AG04449 (cell line): ENCODE measurements at places on chromosomes 6 and 20.

DNA sequence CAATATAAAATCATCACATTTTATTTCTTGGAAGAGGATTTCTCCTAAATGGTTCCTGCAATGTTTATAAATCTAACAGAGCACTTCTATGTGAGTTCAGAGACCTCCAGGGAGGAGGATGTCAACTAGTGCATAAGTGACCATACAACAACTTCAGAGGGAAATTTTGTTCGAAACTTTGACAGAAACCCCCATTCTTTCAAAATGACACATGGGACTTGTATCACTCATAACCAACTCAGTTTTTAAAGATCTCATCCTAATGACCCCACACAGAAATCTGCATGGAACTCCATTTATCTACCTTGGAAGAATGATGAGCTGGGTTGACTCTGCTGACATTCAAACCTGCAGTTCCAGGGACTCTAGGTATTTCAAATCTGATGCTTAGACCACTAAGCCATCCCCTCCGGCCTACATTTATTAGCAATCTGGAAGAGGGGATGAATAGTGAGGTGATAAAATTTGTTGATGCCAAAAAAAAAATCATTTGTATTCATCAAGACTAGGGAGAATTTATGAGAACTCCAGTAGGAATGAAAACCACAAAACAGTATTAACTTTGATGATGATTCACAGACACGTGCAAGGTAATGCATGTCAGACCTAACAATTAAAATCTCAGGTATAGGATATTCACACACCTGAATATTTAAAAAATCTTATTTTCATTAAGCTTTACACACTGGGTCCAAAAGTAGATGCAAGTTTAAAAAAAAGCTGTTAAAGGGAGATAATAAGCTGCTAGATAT is 153.0 kb downstream of the REV3L start:
- DNase-seq, result no peak

DNA sequence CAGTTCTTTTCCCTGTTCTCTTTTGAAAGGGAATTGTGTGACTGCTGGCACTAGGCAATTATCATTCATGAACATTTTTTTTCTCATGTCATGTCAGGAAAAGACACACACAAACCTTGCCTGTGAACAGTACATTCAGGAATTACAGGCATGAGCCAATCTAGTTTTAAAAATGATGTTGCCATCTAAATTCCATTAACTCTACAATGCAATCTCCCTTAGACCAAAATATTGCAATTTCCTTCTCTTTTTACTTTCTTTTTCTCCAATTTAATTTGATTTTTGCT is 127.5 kb upstream of the STMND1 start:
- DNase-seq, result no peak

DNA sequence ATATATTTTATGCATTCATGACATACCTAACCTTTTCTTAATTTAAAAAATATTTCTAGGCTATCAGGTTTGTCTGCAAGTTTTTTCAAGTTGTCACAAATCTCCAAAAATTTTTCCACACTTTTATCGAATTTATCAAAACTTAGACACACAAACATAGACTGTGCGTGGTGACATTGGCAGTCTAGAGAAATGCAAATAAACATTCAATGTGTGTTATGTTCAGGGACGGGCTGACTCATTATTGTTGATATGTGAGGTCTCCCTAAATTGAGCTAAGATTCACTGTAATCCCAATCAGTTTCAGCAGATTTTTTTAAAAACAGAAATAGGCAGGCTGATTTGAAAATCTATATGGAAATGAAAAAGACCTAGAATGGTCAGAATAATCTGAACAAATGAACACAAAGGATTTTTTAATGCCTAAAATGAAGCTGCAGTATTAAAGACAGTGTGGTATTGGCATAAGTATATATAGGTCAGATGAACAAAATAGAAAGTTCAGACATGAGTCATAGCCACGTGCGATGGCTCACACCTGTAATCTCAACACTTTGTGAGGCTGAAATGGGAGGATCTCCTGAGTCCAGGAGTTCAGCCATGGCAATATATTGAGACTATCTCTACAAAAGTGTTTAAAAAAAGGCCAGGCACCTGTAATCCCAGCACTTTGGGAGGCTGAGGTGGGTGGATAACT is 19.2 kb downstream of the BLTP3A start:
- no peak for DNase-seq

DNA sequence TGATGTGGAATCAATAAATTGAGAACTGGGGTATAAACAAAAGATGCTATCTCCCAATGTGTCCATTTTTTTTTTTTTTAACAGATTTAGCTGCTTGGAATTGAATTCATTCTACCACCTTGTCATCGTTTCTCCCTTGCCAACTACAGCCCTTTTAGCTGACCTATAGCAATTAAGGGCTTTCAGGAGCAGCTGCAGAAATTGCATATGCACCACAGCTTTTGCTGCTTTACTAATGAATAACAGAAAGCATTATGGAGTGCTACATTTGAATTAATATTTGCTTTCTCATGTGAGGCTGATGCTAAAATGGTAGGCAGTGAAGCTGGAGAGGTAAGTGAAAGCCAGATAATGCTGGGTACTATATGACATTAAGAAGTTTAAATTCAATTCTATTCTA is 5.7 kb downstream of the SESN1 start:
- no peak for DNase-seq

GRCh38 chr6:31547727-31548543 is 527 bp downstream of the NFKBIL1 start:
- DNase-seq, result no peak

- DNase-seq, result no peak
Measured at GRCh38 chr6:41463062-41463930, 82.9 kb upstream of the FOXP4 start.

DNA sequence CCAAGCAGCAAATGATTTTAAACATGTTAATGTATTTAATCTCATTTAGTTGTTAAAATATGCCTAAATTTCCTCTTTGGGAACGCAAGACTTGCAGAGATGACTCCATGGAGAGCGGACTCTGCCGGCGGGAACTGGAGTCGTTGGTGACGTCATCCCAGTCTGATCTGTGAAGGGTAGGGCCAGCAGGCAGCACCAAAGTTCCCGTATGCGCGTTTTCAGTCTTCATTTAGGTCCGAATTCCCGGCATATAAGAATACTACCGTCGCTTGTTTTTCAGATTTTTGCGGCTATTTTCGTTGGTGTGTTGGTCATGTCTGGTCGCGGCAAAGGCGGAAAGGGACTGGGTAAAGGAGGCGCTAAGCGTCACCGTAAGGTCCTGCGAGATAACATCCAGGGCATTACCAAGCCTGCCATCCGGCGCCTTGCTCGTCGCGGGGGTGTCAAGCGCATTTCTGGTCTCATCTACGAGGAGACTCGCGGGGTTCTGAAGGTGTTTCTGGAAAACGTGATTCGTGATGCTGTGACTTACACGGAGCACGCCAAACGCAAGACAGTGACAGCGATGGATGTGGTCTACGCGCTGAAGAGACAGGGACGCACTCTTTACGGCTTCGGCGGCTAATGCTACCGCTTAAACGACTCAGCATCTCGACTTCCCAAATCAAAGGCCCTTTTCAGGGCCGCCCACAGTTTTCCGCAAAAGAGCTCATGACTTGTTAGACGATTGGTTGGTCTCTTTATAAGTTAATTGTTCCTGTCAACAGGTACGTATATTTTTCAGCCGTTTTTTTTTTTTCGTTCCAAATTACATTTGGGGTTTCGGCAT is 117.3 kb downstream of the HFE start:
- no peak for DNase-seq

DNA sequence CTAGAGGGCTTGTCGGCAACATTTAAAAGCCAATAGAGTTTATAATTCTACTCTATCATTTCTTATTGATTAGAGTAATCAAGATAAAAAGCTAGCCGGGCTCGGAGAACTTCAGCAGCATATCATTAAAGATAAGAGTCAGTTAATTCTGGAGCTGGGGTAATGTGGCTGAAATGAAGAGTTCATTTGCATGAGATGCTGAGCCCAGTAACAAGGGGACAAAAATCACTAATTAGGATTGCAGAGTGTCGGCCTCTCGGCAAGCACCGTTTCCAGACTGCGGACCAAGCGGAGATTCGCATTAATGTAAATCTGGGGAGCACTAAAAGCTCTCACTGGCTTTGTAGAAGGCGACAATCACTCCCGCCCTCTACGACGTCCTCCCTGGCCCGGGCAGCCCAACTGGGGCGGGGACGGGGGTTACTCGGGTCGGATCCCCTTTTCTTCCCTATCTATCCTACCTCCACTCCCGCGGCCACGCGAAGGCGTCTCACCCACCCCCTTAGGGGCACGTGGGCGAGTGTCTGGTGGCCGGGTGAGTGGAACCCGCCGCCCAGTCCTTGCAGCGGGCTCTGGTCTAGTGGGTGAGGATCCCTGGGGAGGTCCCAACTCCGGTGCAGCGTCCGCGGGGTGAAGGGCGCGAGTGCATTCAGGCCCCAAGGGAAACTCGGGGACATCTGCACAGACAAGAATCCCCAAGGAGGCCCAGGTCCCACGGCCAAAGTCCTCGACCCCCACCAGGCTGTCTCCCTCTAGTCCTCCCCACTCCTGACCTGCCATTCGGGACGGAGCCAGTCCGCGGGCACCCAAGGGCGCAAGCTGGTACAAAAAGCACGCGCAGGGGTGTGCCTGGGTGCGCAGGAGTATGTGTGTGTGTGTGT is 42.2 kb upstream of the OSTM1 start:
- no peak for DNase-seq

DNA sequence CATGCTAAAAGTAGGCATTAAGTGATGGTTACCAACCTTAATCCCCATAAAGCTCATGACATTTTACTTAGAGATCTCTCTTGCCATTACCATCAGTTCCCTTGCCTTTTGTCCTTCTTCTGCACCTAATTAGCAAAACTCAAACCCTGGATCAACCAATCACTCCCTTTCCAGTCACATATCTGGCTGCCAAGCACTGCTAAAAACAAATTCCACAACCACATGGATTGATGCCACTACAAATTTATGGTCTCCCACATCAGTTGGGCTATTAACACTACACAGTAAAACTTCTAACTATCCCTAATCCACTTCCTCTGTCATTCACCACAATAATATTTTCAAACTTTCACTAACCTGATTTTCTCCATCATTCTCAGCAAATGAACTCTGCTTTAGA is 54.3 kb upstream of the RNF146 start:
- DNase-seq, result no peak

DNA sequence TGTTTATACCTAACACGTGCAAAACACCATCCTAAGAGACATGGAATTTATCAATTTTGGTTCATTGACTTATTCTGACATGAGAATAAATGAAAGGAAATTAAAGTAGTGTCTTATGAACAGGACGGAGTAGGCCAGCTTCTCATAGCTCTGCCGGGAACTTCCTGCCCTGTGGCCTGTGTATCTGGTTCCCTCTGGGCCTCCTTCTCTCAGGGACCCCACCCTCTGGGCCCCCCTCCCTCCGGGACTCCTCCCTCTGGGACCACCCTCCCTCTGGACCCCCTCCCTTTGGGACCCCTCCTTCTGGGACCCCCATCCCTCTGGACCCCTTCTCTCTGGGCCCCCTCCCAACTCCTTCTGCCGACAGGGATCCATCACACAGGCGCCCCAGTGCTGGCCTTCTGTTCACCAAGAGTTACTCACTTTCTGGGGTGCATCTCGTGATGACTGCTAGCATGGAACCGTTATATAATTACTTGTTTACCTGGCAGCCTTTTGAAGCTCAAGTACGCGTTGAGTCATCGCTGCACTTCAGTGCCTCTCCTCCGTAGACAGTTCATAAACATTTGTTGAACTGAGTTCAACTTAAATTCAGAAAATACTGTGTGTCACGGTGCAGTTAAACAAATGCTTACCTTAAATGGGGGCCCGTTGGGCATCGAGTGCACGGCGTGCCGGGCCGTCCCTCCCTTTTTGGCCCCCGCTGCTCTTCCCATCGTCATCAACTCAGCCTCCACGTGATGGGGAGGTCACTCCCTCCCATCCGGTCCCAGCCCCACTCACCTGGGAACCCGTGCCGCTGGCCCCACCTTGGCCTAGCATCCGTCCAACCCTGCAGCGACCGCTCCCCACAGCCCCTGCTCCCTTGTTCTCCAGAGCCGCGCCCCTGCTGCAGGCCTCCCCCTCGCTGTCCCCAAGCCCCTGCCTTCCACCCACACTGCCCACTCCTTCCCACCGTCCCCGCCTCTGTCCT is 8.1 kb downstream of the CCR6 start:
- no peak for DNase-seq

- DNase-seq, result no peak
Measured at GRCh38 chr20:31517373-31517772, 3.1 kb downstream of the HM13 start.

GRCh38 chr6:90080876-90081481 is 186.7 kb downstream of the GJA10 start:
- no peak for DNase-seq

DNA sequence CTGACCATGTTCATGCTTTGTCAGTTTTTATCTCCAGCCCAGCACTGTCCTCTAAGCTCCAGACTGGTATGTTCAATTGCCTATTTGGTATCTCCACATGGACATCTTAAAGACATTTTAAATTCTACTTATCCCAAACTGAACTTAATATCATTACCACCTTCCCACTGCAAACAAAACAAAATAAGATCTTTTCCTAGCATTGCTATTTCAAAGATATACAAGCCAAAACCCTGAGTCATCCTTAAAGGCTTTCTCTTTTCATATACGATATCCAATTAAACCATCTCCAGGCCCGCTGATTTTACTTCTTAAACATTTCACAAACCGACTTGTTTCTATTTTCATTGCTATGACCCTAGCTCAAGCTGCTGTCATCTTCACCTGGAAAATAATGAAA is 35.1 kb upstream of the HS3ST5 start:
- no peak for DNase-seq

GRCh38 chr6:110355727-110356126 is 2.4 kb downstream of the METTL24 start:
- DNase-seq, result no peak
